ENCODE measurements at places on chromosomes 6 and 20. TPM values are rescaled to one million over a fixed set of nuclear protein-coding genes. Genes with fewer than 3 reads are reported as not detected.

TSHZ2 gene
- total RNA-seq: 27.9 TPM

- peak; percentile 52 for DNase-seq
These were observed 868 bp downstream of the SRSF3 start for GRCh38 chr6:36594816-36595643.

DNA sequence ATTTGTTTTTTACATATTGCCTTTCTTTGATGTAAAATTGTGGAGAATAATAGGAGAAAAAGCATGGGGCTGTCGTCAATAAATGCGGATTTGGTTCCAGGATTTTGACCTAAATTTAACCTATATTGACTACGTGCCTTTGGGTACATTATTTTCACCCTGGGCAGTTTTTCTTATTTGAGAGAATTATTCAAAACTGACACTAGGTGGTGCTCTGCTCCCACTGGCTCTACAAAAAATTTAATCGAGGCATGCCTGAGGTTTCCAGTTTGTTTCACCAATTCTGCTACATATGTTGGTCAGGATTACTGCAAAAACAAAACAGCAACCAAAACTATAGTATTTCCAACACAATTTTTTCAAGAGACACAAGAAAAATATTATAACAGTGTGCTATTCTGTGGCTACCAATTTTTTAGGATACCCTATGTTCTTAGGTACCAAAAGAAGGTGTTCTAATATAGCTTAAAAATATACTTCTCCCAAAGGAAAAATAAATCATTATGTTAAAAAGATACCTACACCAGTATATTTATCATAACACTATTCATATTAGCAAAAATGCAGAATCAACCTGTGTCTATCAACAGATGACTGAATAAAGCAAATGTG, 48.6 kb upstream of the FABP7 start:
- DNase-seq: no peak

POU5F1 gene
- not detected for total RNA-seq

PTK6 gene
- not detected for total RNA-seq

HCRTR2 gene
- total RNA-seq: not detected

DNA sequence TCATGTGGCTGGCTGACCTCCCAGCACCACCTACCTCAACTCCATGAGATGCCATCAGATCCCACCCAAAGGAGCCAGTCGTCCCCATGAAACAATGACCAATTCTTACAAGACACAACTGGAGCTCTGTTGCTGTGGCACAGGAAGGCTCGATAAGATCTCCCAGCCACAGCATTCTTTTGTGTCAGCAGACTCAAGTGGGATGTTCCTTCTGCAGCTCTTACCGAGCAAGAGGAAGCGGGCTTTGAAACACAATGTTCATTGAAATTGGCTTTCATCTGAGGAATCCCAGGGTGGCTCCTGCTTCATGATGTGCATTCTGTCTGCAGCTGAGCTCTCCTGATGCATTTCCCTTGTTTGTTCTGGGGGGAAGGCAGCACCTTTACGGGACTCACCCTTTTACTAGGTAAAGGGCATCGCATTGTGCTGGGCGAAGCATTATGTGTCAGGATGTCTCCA, 222.0 kb upstream of the SGK1 start:
- no peak for DNase-seq

DNA sequence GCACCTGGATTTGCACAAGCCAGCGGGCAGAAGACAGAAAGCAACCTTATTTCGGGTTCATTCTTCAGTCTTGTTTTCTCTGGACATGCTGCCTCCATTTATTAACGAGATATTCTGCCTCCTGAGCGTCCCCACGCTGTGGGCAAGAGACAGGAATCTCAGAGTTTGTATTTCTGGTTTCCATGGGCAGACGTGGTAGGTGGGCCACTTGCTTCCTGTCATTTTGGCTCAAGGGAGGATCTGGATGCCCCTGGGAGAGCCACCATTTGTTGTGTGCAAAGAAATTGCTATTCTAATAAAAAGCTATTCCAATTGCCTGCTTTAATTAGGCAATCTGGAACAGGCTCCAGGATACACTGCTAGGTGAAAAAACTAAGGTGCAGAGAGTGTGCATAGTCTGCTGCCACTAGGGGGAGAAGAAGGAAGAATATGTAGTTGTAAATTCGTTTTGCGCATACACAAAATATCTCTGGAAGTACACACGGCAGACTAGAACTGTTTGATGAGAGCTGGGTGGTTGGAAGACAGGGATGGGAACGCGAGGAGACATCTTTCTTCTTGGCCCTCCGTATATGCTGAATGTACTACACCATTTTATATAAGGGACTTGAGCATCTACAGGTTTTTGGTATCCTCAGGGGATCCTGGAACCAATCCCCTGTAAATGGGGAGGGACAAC, 30.1 kb upstream of the SLC16A10 start:
- peak; percentile 13 for DNase-seq

DNA sequence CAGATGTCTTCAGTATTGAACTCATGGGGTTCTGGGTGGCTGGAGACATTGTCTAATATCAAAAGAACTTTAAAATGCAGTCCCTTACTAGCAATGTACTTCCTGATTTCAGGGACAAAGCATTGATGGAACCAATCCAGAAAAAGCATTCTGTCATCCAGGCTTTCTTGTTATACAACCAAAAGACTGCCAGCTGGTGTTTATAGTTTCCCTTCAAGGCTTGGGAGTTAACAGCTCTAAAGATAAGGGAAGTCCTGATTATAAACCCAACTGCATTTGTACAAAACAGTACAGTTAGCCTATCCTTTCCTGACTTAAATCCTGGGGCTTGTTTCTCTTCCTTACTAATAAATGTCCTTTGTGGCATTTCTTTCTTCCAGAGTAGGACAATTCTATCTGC, 160.0 kb downstream of the COL21A1 start:
- DNase-seq: no peak

Measured in thyroid gland (tissue), 4 donors.